G401 (cell line): ENCODE measurements at places on chromosomes 13 and 19. TPM values are rescaled to one million over a fixed set of nuclear protein-coding genes. Genes with fewer than 3 reads are reported as not detected.

The NDUFA7 gene
- 39.8 and 59.0 TPM in 2 replicates for total RNA-seq

The SERPINE3 gene
- total RNA-seq = not detected in 2 replicates

The ATP13A1 gene
- 36.0 and 48.0 TPM in 2 replicates for total RNA-seq

DNA sequence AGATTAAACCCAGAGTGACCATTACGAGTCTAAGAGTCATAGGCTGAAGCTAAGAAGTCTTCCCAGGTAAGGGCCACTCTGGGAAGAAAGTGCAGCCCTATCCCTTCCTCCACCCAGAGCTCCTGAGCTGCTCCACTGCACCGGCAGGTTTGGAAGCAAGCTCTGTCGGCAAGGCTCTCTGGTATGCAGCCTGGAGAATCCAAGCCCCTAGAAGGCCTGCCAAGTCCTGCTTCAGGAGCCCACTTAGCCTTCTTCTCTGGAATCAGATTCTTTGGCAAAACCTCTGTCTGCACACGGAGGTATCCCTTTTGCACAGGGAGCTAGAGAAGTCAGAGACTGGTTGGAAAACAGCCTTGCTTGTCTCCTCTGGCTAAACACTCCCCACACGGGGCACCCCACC is 58.5 kb downstream of the CEBPG start:
- DNase-seq = no peak

DNA sequence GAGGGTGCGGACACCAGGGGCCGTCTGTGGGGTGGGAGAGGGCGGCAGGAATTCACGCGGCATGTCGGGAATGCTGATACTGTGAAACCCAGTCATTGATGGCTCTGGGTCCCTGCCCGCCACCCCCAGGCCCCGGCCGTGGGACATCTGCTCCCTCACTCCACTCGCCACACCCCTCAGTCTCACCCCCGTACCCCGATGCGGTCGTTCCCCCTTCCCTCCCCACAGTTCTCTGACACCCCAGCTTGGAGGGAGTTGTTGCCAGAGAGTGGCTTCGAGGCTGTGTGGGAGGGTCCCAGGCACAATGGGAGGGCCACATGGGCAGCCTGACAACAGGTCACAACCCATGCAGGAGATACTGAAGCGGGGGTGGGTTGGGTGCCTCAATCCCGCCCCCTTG is 1.8 kb downstream of the MAG start:
- no peak for DNase-seq

The GNA15 gene
- total RNA-seq = 2.8 and 3.7 TPM in 2 replicates

- DNase-seq = no peak
Observed at GRCh38 chr19:33780251-33780650, 16.4 kb upstream of the KCTD15 start.

- DNase-seq = no peak
Observed at GRCh38 chr19:10968527-10969135, 7.8 kb downstream of the SMARCA4 start.

DNA sequence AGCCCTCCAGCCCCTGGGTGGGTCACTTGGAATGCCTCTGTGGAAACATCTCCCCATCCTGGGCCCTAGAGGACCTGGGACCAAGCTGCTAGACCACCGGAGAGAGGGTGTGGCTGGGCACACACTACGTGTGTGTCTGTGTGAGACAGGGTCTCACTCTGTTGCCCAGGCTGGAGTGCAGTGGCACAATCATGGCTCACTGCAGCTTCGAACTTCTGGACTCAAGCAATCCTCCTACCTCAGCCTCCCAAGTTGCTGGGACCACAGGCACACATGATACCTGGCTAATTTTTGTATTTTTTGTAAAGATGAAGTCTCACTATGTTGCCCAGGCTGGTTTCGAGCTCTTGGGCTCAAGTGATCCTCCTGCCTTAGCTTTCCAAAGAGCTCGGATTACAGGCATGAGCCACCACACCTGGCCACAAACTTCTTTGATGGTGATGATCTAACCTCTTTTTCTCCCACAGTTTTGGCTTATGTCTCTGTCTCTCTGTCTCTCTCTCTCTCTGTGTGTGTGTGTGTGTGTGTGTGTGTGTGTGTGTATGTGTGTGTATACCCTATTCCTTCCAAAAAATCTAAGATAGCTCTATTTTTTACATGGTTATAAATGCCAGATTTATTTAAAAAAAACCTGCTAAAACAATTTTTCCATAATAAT is 32.1 kb upstream of the SLC7A9 start:
- DNase-seq = no peak

- DNase-seq = no peak
Observed at GRCh38 chr13:44649104-44649428, 72.9 kb upstream of the TSC22D1 start.

The ZNF611 gene
- 3.9 and 8.9 TPM in 2 replicates for total RNA-seq

The KLK3 gene
- not detected in 2 replicates for total RNA-seq
